ENCODE measurements at places on chromosomes 2 and 18.

DNA sequence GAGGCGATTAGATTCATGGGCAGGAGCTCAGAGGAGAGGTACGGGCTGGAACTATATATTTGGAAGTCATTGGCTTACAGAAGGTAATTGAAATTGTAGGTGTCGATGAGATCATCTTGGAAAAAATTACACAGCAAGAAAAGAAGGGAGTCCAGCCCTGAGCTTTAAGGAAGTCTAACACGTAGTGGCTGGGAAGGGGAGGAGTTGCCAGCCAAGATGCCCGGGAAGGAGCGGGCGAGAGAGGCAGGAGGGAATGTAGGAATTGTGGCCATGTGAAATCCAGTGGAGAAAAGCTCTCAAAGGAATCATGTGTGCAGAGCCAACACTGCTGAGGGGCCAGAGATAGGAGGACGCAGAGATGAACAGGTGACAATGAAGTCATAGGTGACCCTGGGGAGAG is 25.6 kb upstream of the SCYGR1 start:
- DNase-seq, result no peak

DNA sequence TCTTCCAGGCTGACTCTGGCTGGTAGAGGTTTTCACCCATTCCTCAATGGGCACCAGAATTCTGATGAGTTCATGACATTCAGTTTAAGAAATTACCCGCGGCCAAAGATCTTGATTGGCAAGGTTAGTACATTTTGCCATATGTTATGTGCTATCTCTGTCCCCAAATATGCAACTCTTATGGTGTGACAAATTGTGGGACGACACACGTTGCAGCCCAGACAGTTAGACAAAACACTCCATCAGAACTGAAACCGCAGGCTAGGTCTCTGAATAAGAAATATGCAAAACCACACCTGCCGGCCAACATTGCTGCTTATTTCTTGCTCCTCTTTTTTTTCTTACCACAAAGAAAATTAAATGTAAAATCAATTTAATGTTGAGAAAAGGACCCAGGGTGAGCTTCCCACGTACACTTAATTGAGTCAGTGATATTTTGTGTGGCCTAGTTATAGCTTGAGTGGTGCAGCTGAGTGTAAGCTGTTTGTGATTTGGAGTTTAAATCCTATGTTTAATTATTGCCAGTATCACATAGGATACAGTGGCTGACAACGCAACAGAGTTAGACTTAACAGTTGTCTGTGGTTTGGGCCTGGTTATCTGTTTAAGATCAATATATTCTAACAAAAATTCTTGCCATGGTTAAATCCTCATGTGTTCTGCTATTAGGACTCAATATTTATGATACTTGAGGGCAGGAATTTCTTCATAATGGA is 35.7 kb upstream of the LTBP1 start:
- DNase-seq, result no peak

GRCh38 chr2:7108792-7109532 is 191.8 kb downstream of the RNF144A start:
- DNase-seq, result no peak

DNA sequence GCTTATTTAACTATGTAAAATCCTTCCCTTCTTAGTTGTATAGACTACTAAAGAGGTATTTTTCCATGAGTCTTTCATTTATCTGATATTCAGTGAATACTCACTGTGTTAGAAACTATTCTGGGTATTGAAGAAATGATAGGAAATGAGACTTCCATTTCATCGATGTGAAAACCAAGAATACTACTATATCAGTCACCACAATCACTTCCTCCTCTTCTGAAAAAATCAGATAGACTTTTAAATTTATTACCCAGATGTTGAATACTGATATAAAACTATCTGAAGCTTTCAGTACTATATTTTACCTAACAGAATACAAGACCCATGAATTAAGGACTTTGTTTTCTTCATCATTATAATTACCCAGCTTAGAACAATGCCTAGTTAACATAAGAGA is 1801.1 kb upstream of the CELF4 start:
- DNase-seq, result no peak

DNA sequence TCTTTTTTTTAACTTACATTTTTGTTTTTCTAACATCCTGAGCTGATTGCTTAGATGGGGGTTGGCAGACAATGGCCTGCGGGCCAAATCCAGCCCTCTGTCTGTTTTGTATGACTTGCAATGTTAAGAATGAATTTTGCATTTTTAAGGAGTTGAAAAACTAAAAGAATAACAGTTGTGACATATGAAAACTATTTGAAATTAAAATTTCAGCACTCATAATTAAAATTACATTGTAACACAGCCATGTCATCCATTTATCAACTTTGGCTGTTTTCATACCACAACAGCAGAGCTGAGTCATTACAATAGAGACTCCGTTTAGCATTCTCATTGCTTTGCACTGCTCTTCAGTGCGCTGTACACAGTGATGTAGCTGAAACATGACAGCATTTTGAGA is 94.1 kb upstream of the MC4R start:
- no peak for DNase-seq

GRCh38 chr2:29706171-29706720 is 215.1 kb downstream of the ALK start:
- no peak for DNase-seq

GRCh38 chr2:117351396-117351795 is 463.1 kb upstream of the DDX18 start:
- DNase-seq, result no peak

GRCh38 chr18:12517142-12517825 is 109.6 kb downstream of the PRELID3A start:
- no peak for DNase-seq
